ENCODE measurements at places on chromosomes 11 and 22.

- DNase-seq = no peak
These were observed 7.6 kb upstream of the CDC42EP1 start for GRCh38 chr22:37552524-37553163.

- DNase-seq = no peak
These were observed 35.8 kb upstream of the HMOX1 start for GRCh38 chr22:35344956-35345690.

GRCh38 chr11:16440136-16440535 lies 83.8 kb upstream of the SOX6 start:
- no peak for DNase-seq

DNA sequence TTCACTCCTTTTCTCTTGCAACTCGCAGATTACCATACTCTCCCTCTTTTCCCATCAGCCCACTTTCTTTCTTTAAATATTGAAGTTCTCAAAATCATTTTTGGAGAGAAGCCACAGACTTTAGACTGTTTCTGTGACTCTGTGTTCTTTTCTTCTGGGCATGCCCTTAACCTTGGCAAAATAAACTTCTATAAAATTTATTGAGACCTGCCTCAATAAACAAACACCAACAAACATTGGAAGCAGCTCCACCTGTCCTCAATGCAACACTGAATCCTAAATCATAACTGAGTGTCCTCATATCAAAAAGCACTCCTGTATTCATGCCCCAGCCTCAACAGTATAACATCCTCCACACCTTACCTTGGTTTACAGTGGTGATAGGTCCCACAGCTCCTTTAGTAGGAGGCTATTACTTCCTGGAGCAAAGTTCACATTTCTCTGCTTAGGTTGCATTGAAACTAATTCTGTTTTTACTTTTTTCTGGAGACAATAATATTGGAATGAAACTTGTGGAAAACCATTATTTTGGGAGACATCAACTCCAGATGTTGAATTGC lies 320.0 kb upstream of the LRRC4C start:
- DNase-seq = no peak

- DNase-seq = no peak
These were observed 47.0 kb upstream of the ARHGAP42 start for GRCh38 chr11:100640071-100640470.

- no peak for DNase-seq
These were observed 1.3 kb downstream of the SSH3 start for GRCh38 chr11:67304511-67305113.

DNA sequence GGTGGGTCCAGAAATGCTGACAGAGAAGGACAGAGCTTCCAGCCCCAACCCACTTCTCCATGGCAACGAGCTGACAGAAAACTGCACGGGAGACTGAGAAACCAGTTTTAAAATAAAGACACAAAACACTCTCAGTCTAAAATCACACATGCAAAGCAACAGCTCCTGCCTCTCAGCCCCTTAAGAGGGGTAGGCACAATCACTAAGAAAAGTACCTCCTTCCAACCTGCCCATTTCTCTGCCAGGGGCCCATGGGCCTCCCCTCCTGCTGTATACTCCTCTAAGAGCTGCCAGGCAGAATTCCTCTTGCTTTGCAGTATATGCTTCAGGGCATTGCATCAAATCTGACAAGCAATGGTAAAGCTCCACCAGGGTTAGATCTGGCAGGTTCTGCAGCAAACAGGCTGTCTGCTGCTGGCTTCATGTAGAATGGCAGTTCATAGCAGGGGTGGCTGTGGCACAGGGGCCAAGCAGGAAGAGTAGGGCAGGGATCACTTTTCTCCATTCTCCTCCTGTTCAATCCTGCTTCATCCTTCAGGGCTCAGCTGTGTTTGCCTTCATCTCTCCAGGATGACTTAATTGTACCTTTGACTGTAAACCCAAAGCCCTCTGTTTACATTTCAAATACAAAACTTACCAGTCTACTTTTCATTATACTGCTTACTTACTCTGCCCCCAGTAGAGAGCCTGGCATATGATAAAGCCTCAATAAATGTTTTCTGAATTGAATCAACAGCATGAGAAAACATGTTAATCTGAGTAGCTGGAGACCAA lies 77.7 kb downstream of the KCNC1 start:
- no peak for DNase-seq

DNA sequence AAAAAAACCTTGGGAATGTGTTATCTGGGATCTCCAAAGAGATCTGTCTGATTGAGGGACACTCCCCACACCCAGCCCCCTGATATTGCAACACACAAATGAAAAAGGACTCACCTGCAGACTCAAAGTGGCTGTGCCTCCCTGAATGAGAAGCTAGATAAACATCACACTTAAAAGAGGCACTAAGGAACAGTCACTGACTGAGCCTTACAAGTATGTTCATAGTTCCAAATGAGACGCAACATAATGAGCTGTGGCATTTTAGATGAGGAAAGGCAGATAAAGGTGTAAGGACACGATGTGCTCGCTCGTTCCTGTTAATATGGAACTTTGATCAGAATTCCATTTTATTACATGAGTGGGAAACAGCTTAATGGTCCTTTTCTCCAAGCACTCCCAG lies 21.0 kb upstream of the CFAP300 start:
- no peak for DNase-seq

- no peak for DNase-seq
These were observed 43.7 kb upstream of the SUSD2 start for GRCh38 chr22:24137595-24137994.

GRCh38 chr11:102546923-102547471 lies 16.4 kb upstream of the MMP7 start:
- no peak for DNase-seq

GRCh38 chr22:47371263-47372090 lies 609.0 kb downstream of the TBC1D22A start:
- no peak for DNase-seq

DNA sequence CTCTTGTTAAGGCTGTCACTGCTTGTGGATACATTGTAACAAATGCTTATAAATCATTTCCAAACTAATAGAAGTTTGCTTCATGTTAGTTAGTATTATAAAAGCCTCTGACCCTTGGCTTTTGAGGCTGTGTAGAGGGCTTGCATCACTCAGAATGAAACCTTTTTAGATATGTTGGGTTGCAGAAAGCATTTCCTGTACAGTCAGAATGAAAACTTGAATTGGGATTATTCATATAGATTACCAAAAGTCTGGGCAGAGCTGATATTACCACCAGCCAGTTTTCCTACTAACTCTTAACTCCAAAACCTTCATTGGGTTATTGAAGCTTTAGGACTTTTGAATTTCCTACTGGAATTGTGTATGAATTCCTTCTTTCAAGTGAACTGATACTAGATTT lies 12.0 kb downstream of the KMT2A start:
- no peak for DNase-seq

GRCh38 chr11:100791103-100791502 lies 104.0 kb downstream of the ARHGAP42 start:
- DNase-seq = no peak

GRCh38 chr11:111663820-111664219 lies 61.6 kb downstream of the SIK2 start:
- DNase-seq = no peak

DNA sequence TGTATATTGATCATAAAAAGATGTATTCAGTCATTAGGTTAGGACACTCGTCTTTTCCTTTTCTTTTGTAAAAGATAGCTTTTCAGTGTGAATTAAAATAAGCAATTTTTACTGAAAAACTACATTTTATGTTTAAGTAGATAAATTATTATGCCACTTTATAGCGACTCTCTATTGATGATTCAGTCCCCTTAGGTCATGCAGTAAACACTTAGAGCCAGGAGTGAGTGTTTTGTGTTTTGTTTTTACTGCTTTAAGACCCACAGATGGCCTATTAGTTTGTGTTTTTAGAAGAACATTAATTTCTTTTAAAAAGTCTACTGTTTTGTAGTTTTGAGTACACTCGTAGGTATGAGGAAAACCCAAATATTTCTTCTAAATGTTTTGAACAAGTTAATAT lies 86.6 kb downstream of the YAP1 start:
- no peak for DNase-seq

DNA sequence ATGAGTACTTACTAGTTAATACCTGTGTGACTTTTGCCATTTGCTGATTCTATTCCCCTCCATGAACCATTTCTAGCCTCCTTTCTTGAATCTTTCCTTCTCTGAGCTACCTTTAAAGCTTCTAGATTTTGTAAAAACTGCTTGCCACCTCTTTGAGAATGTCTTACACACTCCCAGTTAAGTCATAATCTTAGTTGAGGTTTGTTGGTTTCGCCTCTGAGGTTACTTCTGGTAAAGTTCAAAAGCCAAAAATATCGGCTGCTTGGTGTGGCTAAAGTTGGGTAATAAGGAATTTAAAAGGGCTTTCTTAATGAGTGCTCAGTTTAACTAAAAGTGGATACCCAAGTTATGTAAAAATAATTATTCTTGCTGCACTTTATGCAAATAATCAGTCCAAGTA lies 10.4 kb upstream of the GLYAT start:
- DNase-seq = no peak

- DNase-seq = no peak
These were observed 56.4 kb downstream of the CEP164 start for GRCh38 chr11:117384045-117384444.

DNA sequence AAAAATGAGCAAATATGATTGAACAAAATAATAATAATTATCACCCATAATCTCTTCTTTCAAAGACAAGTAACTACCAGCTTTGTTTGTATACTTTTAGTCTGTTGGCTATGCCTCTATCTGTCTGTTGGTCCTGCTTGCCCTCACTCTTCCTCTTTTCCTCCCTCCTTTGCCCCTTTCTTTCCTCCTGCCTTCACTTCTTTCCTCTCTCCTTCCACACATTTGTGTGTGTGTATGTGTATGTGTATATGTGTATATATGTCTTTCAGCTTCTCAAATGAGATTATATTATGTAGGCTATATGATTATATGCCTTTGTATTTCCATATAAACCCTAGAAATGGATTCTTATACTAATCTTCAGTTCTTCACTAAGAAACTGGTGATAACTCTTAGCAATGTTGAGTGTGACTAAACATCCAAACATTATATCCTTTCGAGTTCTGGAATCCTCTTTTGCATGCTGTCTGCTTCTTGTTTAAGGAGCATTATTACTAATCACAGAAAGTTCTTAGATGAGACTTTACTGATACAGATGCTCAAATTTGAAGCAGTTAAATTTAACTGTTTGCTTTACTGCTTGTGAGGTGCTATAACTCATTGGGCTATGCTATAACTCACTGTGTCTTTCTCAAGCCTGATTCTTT lies 219.1 kb downstream of the TMEM135 start:
- DNase-seq = no peak

- DNase-seq = no peak
These were observed 419.8 kb upstream of the CCDC179 start for GRCh38 chr11:23280088-23280487.

DNA sequence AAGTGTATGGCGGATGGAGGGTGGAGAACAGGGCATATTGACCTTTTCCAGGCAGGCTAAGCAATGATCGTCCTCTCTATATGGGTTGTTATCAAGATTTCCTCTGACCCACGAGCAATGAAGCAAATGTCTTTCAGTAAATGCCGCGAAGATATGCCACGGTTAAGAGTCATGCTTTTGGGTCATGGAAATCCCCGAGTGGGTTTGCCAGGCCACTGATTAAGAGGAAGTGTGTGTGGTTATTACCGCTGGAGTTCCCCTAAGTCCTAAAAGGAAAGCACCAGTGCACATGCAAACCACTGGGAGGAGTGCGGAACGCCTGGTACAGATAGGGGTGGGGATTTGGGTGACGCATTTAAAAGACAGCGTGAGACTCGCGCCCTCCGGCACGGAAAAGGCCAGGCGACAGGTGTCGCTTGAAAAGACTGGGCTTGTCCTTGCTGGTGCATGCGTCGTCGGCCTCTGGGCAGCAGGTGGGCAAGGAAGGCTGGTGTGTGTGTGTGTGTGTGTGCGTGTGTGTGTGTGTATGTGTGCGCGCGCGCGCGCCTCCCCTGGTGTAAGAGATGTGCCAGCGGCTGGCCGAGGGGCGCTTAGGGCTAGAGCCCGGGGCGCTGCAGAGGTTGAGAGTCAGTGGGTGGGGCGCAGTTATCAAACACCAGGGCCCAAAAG lies at the start of gene BIRC3:
BIRC3 (plus strand) TSS at position 386 of the 669 bp plus-strand sequence. CDS start 7,026 bp downstream, outside the sequence.
- peak; percentile 79 for DNase-seq

- no peak for DNase-seq
These were observed 128.5 kb downstream of the CWF19L2 start for GRCh38 chr11:107329164-107329563.

DNA sequence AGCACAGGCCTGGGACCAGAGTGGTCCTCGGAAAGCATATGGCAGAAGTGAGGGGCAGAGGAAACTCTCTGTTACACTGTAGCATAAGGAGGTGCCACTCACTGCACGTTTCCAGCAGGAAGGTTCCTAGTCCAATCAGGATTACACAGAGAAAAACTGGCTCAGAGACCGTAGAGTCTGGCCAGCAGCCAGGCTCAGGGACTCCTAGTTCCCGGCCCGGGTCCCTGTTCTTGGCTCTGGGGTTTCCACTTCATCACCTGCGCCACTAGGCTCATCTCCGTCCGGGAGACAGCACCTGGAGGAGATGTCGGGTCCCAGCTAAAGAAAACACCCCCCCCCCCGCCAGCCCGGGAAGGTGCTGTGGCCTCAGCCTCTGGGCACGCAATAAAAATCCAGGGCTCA lies 1.1 kb downstream of the TTLL12 start:
- DNase-seq = no peak

Measured in stimulated activated CD8-positive, alpha-beta memory T cell treated with anti-CD3 and anti-CD28 coated beads, Interleukin-15, amount 100 ng/mL, for 4 hours (primary cell).